Naive thymus-derived CD4-positive, alpha-beta T cell (primary cell): ENCODE measurements at places on chromosomes 11 and 22. TPM values are rescaled to one million over a fixed set of nuclear protein-coding genes. Genes with fewer than 3 reads are reported as not detected.

The MMP8 gene
- total RNA-seq: not detected

The PATL1 gene
- 40.6 TPM for total RNA-seq

The IL17REL gene
- total RNA-seq: not detected

GRCh38 chr11:75214411-75214821 is 26.2 kb upstream of the TPBGL start:
- DNase-seq: peak; percentile 48

DNA sequence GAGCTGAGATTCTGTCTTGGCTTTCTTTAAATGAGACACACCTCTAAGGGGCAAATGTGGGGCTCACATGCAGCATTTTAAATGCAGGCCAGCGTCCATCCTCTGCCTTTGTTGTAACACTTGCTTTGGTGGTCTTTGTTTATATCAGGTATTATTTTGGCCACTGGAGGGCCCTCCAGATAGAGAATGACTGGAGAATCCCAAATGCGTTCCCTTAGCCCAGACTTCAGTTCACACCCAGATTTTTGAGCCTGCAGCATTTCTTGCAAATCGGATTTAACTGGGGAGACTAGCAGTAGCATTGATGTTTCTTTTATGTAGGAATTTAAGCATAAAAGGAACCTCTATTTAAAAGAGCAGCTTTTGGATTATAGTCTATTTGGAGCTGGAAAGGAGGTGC is 200.2 kb upstream of the SORL1-AS1 start:
- DNase-seq: no peak

DNA sequence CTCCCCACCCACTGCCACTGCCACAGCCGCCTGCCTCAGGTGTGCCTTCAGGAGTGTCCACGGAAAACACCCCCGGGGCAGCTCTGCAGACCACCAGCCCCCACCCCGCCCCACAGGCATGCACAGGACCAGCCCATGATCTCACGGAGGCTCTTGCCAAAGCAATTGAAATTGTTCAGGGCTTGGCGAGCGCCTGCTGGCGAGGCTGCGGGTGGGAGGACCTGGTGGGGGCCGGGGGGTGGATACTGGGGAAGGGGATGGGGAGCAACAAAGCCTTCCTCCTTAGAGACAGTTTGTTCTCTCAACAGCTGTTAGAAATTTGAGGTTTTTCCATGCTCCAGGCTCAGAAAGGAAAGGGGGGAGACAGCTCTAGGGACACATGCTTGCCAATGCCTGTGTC is 274.7 kb downstream of the MN1 start:
- DNase-seq: no peak

DNA sequence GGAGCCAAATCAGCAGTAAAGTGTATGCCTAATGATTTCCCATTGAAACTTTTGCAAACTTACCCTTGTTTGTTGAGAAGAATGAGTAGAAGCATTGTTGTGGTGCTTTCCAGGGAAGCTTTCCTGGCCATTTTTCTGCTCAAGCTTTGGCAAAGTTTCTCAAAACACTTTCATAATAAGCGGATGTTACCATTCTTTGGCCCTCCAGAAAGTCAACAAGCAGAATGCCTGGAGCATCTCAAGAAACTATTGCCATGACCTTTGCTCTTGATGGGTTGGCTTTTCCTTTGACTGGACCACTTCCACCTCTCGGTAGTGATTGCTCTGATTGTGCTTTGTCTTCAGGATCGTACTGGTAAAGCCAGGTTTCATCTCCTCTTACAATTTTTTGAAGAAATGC is 10.7 kb downstream of the PIWIL4 start:
- no peak for DNase-seq

DNA sequence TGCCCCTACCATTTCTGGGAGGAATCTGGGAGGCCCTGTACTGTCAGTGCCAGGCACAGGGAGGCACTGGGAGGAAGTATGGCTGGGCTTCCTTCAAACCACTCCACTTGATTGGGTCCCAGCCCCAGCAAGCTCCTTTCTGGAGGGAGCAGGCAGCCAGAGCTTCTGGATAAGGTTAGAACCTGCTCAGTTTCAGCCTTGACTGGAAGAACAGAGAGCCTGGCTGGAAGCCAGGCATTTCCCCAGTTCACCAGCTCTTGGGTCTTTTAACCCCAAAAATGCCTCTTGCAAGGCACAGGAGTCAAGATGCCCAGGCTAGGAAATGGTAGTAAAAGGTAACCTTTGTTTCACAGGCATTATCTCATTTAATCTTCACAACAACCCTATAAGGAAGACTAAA is 9.0 kb upstream of the KCTD14 start:
- no peak for DNase-seq

GRCh38 chr22:31343235-31344191 is 2.6 kb downstream of the PATZ1 start:
- DNase-seq: no peak

GRCh38 chr22:17235149-17235655 is 16.0 kb upstream of the ADA2 start:
- DNase-seq: no peak
